ENCODE measurements at places on chromosomes 12 and 14.

GRCh38 chr14:101547961-101548669 is 13.2 kb upstream of the DIO3 start:
- no peak for DNase-seq

DNA sequence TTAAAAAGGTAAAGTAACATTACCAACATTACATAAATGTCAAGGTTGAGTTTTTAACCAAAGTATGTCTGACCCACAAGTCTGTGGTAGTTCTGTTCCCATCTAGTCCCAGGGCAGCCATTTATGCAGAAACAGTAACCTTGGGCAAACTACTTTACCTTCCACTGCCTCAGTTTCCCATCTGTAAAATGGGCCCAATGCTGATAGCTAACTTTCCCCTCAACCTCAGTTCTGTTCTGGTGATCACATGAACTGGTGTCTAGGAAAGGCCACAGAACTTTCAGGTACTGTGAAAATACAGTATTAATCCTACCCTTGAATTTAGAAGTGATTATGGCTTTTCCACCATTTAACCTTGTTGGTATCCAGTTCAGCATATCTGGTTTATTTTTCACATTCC is 113.6 kb downstream of the ZFP36L1 start:
- DNase-seq = no peak

- no peak for DNase-seq
Measured at GRCh38 chr14:56378475-56378877, 201.1 kb upstream of the TMEM260 start.

GRCh38 chr14:67532998-67533753 is at the start of gene PLEKHH1:
Gene PLEKHH1 (plus strand): TSS chr14:67533290. CDS start chr14:67541868, 8,578 bp downstream.
- peak; percentile 14 for DNase-seq

GRCh38 chr14:102819176-102819628 is 42.0 kb downstream of the TRAF3 start:
- no peak for DNase-seq

DNA sequence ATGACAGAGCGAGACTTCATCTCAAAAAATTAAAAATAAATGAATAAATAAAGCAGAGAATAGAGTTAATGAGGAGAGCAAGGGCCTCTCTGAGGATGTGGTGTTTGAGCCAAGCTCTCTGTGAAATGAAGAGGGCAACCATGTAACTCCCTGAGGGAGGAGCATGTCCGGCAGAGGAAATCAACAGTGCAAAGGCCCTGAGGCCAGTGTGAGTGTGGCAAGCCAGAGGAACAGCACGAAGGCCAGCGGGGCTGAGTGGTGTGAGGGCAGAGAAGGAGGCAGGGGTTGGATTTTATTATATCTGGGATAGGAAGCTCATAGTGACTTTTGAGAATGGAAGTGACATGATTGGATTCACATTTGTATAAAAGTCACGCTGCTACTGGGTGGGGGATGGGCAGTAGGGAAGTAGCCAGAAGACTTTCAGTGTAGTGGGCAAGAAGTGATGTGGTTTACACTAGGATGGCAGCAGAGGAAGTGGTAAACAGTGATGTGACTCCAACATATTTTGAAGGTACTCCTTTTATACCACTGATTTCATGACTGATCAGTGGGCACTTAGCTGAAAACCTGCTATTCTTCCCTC is 10.3 kb upstream of the LRP1-AS start:
- no peak for DNase-seq

GRCh38 chr12:25584596-25584995 is 31.5 kb upstream of the LMNTD1 start:
- no peak for DNase-seq

DNA sequence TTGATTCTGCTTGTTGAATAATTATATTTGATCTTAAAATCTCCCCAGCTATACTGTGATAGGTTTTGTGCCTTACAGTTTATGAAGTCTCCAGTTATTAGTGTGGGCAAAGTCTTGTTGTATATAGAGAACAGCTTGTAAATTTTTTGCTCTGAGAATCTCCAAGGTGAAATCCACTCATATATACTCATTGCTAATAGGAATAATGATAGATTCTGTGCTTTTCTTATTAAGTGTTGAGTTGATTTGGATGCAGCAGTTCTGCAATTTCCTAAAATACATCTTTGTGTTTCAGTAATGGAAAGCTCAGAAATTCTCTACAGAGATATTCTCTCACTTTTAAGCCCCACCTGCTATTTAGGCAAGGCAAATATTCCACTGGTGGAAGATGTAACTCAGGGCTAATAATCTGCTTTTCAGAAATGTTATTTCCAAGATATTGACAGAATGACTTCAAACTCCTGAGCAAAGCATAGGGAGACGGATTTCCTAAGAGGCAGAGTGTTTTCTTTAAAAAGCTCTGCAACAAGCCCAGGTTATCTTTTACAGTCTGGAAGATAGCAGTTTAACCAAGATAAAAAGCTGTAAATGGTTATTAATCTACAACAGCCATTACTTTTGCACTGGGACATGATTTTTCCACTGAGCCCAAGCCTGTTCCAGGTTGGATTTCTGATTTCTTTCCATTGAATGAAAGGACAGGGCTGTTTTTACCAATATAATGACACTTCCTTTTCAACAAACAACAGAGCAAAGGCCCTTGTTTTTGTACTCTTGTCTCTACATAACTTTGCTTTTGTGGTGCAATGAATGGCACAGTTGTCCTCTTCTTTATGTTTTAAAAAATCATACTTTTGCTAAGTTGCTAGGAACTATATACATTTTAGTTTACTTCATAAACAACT is 239.9 kb upstream of the ATP2B1 start:
- no peak for DNase-seq

- DNase-seq = no peak
Measured at GRCh38 chr14:24734917-24735500, 101.0 kb upstream of the GZMB start.

- no peak for DNase-seq
Measured at GRCh38 chr14:102418853-102419240, 56.1 kb downstream of the TECPR2 start.

DNA sequence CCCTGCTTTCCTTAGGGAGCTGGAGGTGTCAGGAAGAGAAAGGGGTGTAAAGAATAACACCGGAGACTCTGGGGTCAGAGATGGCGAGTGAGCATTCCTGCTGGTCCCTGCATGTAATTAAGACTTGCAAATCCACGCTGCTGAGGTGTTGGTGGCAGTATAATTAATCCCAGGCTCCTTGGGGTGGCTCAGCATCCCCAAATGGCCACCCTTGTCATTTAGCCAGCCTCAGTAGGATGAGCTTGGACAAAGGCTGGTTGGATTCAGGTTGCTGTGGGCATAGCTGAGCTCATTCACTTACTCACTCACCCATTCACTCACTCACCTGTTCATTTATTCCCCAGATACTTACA is 174.4 kb upstream of the RPH3A start:
- no peak for DNase-seq

DNA sequence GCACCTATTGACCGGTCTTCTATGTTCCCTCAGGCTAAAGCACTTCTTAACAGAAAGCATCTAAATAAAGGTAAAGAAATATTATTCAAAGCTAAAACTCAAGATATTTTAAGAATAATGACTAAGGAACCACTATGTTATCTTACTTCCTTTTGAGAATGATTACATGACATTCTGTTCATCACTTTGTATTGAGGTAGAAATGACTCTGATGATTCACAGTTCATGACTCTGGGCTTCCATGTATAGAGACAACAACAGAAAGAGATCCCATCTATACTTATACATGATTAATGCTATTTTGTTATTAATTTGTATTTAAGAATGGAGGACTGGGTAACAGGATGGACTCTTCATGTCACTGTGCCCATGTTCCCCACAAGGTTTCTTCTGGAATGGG is 218.3 kb upstream of the OR4E1 start:
- DNase-seq = no peak

- no peak for DNase-seq
Measured at GRCh38 chr14:45664668-45665356, 411.8 kb upstream of the MIS18BP1 start.

- no peak for DNase-seq
Measured at GRCh38 chr12:3071107-3071506, 6.1 kb upstream of the TSPAN9 start.

GRCh38 chr14:70558356-70558755 is 23.6 kb upstream of the ADAM20 start:
- DNase-seq = no peak

- DNase-seq = no peak
Measured at GRCh38 chr12:62252576-62252975, 7.6 kb upstream of the USP15 start.

DNA sequence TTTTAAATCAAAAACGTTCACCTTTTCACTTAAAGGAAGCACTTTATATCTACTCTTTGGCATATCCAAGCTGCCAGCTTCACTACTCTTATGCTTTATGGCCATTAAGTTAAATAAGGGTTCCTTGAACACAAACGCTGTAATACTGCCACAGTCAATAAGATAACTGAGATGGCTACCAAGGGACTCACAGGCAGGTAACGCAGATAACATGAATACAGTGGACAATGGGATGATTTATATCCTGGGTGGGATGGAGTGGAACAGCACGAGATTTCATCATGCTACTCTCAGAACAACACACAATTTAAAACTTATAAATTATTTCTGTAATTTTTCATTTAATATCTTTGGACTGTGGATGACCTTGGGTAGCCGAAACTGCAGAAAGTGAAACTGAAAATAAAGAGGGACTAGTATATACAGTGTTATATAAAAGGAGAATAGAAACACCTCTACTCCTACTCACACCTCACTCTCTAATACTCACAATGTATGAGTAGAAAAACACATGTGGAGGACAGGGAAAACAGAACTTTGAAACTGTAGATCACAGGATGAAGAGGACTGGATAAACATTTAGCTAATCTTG is 367.3 kb downstream of the C12orf50 start:
- DNase-seq = no peak

- no peak for DNase-seq
Measured at GRCh38 chr14:60862283-60862682, 118.6 kb downstream of the TRMT5 start.

GRCh38 chr12:29818916-29819623 is 35.3 kb upstream of the TMTC1 start:
- no peak for DNase-seq

GRCh38 chr12:47705566-47706425 is at the start of gene RPAP3:
Gene RPAP3 (minus strand): TSS chr12:47706030. CDS start chr12:47702840, 3,190 bp downstream.
- peak; percentile 95 for DNase-seq

- DNase-seq = no peak
Measured at GRCh38 chr12:131366261-131366871, 344.5 kb upstream of the SFSWAP start.

- DNase-seq = no peak
Measured at GRCh38 chr14:75328558-75329155, 50.0 kb downstream of the FOS start.

DNA sequence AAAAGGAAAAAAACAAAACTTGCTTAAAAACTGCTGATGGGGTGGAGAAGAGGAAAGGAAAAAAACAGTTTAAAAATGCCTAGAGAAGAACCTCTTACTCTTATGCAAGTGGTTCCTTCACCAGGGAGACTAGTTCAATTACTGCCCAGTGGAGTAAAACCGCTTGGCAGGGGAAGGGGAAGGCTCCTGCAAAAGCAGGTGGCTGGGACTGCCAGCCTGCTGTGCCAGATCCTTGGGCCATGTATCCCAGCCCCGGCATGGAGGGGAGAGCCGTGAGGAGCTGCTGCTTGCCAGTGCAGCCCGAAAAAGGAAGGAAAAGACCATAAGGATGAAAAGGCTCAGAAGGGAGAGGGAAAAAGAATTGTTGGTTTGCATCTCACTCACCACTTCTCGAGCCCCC is 123.0 kb downstream of the FSCB start:
- no peak for DNase-seq

- no peak for DNase-seq
Measured at GRCh38 chr14:102219316-102219715, 79.6 kb downstream of the WDR20 start.

DNA sequence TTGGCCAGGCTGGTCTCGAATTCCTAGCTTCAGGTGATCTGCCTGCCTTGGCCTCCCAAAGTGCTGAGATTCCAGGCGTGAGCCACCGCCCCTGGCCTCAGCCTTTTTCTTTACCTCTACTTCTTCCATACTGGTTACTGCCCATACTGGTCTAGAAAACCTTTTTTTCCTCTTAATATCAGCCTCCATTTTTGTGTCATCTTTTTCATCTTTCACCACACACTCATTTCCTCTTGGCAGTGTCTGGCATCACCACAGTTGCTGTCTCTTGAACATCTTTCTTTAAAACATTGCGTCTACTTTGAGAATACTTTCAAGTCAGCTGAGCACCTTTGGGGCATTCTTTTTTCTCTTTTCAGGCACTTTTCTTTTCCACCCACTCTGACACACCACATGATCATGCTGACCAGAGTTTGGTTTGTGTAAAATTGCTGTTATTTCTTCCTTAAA is 32.7 kb downstream of the DDX47 start:
- DNase-seq = no peak

DNA sequence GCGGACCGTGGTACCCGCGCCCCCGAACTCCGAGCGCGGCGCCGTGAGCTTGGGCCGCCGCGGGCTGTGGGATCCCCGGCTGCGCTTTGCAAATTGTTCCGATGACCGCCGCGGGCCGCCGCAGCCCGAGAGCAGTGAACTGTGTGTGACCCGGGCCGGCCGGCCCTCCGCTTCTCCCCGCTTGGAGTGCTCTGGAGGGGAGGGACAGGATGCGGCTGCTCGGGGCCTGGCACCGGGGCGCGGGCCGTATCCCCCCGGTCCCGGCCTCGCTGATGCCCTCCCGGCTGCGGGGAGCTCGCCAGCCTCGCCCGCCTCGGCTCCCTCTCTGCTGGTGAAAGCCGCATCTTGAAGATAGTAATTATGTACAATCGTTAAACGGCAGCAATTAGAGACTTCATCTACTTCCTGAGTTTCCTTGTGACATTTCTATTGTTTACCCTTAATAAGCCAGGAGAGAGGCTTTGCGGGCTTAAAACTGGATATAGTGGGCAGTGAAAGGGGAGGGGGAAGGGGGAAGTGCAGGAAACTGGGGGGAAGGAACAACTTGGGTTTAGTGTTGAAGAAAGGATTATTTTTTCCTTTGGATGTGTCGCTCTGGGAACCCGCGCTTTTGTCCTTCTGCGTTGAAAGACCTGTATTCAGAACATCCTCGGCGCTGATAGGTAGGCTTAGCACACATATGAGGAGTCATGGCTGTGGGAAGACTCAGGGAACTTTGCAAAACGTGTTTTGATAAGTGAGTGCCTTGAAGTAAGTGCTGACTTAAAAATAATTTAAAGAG is 1.2 kb downstream of the PELI2 start:
- DNase-seq = no peak

GRCh38 chr12:91127751-91128150 is 16.5 kb upstream of the LUM start:
- no peak for DNase-seq

- DNase-seq = no peak
Measured at GRCh38 chr12:52209321-52209720, 17.5 kb upstream of the KRT80 start.

DNA sequence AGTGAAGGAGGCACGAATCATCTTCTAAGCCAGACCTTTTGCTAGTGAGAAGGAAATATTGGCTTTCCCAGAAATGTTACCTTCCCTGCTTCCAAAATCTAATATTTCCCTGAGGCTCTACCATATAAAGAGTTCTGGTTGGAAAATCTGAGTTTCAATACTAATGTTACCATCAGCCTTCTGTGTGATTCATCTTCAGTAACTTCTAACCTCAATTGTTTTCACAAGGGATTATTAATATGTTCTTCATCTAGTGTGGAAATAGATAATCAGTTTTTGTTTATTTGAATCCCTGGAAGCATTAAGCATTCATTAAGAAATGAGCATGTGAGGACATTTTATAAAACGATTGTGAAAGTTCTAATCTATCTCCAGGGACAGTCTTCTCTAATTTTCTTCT is 720.9 kb downstream of the AACS start:
- DNase-seq = no peak
